ENCODE measurements at places on chromosomes 13 and 19. TPM values are rescaled to one million over a fixed set of nuclear protein-coding genes. Genes with fewer than 3 reads are reported as not detected.

- no peak for DNase-seq
Observed at GRCh38 chr19:31118986-31119385, 230.2 kb downstream of the TSHZ3 start.

GRCh38 chr19:2167896-2168618 is 4.3 kb downstream of the DOT1L start:
- no peak for DNase-seq

- DNase-seq, result no peak
Observed at GRCh38 chr19:46648060-46648960, 12.3 kb upstream of the GNG8 start.

DNA sequence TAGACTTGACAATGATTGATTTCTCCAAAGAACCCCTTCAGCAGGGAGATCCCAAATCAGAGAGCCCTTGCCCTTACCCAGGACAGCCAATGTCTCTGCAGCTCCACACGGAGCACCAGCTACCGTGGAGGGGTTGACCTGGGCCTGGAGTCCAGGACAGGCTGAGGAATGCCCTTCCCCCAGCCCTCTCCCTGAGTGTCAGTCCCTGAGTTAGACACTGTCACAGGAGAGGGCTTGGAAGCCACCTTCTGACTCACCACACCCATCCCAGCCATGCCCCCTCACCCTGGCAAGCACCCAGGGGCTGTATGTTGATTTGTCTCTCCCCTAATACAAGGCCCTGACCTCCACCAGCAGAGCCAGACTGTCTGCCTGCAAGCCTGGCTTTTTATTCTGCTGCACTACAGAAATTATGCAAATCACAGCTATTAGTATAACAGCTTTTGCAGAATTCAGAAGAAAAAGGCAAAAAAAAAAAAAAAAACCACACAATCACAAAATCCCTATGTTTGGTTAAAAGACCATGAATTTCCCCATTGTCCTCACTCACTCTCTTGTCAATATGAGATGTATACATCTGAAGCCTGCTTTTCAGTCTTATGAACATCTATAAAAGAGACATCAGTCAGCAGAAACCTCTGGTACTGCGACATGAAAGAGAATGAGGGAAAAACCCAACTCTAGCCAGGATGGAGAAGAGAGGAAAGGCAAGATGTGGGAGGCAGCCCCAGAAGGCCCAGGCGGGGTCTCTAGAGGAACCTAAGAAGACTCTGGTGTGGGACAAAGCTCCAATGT is 240.7 kb downstream of the UQCRFS1 start:
- DNase-seq, result no peak

- DNase-seq, result no peak
Observed at GRCh38 chr13:24650161-24650560, 30.0 kb upstream of the ATP12A start.

DNA sequence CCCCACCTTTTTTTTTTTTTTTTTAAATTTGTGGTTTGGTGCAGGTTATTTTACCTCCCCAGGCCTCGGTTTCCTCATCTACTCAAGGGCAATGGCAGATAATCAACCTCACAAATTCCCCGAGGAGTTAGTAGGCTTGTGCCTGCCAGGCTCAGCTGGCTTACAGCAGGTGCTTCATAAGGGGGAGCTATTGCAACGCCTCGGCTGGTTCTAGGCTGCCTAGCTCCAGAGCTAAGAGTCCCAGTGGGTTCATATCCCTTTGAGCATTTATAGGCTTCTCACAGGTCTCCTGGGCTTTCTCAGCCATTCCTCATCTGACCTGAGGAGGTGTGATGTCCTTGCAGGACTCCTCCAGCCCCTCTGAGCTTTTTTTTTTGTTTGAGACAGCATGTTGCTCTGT is 10.6 kb downstream of the BCKDHA start:
- DNase-seq, result no peak

GRCh38 chr13:100182900-100183490 is 94.1 kb downstream of the PCCA start:
- no peak for DNase-seq

DNA sequence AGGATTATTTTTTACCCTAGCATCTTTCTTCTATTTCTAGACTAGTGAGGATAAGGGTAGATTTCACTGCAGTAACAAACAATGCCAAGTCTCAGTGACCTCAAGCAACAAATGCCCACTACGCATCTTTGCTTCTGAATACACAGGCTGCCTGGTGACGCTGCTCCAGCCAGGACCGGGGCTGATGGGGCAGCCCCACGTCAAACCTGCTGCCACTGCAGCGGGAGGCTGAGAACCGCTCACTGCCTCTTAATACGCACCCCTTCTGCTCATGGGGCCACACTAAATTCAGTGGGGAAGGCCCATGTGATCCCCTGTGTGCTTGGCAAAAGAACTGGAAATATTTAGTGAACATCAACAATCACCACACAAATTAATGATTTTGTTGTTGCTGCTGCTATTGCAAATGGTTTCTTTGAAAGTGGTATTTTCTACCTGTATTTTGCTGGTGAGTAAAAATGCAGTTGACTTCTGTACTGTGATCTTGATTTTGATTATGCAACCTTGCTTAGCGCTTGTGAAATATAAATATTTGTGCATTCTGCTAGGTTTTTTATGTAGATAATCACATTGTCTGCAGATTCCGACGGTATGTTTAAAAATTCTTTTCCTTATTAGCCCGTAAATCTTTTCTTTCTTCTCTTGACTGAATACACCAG is 139.5 kb upstream of the SPACA7 start:
- DNase-seq, result no peak

GRCh38 chr13:24459234-24459633 is 53.3 kb downstream of the PARP4 start:
- DNase-seq, result no peak

Gene TINCR
- total RNA-seq, result 0.11 TPM

Gene ICAM4
- 0.95 TPM for total RNA-seq

- DNase-seq, result no peak
Observed at GRCh38 chr19:41427647-41428480, 690 bp upstream of the B3GNT8 start.

GRCh38 chr13:96546463-96546862 is 447.8 kb downstream of the OXGR1 start:
- no peak for DNase-seq

DNA sequence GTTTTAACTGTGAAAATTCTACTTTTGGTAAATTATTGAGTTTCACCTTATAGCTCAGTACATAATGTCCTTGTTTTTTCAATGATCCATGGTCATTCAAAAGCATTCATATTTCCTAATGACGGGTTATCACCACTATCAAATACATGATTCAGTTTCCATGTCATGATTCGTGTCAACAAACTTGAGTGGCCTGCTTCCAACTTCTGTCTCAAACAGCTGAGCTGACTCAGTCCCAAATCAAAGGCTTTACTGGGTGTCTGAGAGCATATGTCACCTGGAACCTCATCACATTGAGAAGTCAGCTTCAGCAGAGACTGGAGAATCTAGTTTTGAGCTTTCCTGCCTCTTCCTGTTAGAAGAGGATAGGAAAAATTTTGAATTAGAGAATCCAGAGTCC is 40.3 kb upstream of the SGCG start:
- no peak for DNase-seq

DNA sequence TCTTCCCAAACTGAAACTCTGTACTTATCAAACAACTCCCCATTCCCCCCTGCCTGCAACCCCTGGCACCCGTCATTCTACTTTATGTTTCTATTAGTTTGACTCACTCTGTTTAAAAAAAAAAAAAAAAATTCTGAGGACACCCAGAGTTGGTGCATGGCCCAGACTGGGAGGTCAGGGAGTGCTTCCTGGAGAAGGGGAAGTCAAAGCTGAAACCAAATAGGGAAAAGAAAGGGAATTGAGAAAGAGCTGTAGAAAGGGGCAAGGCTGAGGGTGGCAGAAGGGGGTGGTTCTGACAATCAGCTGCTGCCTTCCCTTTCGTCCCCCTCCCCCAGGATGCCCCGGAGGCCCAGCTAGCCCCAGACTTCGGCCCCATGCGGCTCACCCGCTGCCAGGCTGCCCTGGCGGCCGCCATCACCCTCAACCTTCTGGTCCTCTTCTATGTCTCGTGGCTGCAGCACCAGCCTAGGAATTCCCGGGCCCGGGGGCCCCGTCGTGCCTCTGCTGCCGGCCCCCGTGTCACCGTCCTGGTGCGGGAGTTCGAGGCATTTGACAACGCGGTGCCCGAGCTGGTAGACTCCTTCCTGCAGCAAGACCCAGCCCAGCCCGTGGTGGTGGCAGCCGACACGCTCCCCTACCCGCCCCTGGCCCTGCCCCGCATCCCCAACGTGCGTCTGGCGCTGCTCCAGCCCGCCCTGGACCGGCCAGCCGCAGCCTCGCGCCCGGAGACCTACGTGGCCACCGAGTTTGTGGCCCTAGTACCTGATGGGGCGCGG is 9.0 kb upstream of the STRN4 start:
- peak; percentile 64 for DNase-seq

DNA sequence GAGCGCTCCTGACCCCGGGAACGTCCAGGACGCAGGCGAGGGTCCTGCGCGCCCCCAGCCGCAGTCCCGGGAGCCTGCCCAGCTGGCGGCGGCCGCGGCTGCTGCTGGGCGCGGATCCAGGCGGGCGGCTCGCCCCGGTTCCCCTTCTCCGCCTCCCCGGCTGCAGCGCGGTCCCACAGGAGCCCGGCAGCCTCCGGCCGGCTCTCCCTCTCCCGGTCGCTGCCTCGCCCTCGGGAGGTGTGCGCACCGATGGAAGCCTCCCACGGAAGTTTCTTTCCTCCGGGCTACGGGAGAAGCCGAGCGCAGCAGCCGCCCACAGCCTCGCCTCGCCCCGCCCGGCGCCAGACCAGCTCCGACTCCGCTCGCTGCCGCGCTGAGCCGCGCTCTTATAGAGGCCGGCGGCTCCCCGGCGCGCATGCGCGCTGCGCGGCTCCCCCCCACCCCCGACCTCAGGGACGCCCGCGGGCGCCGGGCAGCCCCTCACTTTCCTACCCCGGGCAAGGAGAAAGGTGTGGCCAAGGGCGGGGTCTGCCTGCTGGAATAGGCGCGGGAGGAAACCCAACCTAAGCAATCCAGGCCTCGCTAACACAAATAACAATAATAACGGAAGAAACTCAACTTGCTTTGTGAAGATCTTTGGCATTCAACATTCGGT is at the start of gene SHISA2:
TSS of gene SHISA2 (minus strand) at position 360 of the 655 bp plus-strand sequence. CDS start 1,041 bp downstream, outside the sequence.
- no peak for DNase-seq

DNA sequence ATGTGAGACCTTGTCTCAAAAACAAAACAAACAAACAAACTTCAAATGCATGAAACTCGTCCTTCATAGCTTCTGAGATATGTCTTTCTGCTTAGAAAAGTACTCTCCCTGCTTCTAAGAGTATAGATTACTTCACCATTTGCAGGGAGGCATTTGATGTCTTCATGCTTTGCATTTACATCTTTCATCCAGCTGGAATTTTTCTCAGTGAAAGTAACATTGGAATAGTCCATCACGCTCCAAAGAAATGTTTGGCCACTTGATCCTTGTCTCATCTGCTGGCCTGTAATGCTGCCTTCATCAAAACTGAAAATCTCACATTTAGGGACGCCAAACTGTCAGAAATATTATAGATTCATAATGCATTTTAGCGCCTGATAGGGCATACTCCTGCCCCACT is 19.2 kb downstream of the PNMA8A start:
- no peak for DNase-seq

DNA sequence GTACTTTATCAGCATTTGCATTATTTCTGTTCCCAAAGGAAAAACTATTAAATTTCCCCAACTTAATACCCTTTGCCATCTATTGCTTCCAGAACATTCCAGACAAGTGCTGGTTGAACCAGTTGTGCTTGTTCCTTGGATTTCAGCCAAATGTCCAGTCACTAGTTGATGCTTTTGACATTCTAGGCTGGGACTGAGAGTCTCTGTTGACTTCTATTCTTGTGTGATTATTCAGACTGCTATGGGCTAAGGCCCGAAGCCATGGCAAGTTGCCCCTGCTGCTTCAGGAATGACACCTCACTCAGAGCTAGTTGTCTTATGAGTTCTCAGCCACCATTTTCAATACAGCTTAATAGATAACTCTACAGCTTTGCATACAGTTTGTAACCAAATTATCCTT is 458.1 kb upstream of the ARGLU1 start:
- DNase-seq, result no peak

Gene ZMYM2
- total RNA-seq, result 49.8 TPM

Gene IL12RB1
- 0.18 TPM for total RNA-seq

DNA sequence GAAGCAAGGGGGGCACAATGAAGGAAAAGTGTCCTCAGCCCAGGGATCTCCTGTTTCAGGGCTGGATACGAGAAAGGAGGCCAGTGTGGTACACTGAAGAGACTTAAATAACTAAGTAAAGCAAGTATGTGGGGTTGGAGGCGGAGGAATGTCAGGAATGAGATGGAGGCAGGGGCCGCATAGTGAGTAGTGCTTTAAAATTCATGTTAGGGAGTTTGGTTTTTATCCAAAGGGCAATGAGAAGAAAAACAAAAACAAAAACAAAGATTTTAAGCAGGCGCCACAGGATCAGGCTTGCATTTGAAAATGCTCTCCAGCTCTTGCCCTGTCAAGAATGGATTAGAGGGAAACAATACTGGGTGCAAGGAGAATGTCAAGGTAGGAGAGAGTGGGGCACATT is 273.4 kb downstream of the DCLK1 start:
- no peak for DNase-seq

GRCh38 chr13:60392131-60392530 is 4.9 kb upstream of the TDRD3 start:
- no peak for DNase-seq

DNA sequence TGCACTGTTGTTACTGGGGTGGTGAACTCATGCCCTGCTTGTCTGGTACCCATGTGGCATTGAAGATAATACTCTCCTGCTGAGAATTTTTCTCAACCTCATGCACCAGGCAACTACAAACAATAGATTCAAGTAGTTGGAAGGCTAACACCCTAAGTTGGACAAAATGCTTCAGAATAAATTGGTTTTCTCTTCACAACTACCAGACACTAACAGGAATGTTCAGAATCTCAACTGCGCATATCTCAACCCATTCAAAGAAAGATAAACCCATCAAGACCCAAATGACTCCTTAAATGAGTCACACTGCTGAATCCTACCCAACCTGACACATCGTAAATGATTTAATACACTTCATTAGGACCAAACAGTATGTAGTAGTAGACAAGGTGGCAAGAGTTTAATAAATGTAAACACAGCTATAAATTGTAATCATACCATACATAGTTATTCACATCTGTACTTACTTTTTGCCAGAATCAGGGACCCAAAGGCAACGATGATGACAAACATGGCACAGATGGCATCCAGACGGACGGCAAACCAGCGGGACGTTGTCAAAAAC is 227.4 kb downstream of the ABCC4 start:
- DNase-seq, result no peak

- DNase-seq, result no peak
Observed at GRCh38 chr19:55179606-55180484, at the start of gene SYT5. Gene SYT5 (minus strand): TSS chr19:55180289. CDS start chr19:55179041, 1,248 bp downstream.

DNA sequence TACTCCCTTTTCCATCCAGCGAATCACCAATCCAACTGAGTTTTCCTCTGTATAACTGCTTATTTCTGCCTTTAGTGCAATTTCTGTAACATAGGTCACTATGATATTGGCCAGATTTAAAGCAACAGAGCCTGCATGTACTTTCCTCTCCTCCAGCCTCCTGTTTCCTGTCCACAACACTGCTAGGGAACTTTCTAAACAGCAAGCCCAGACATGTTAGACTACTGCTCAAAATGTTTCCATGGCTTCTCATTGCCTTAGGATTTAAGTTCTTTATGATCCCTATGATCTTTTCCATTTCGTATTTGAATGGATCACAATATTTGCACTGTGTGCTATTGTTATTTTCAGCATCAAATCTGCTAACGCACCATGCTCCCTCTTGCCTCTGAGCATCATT is 481.7 kb upstream of the SLC10A2 start:
- DNase-seq, result no peak

All from pulmonary artery endothelial cell (primary cell).